Breast epithelium (tissue), 4 donors: ENCODE measurements at places on chromosomes 13 and 19.

- H3K4me3 ChIP-seq = no peak overlapping the region
- no peaks in the 10 kb centered on the region for H3K36me3 ChIP-seq
- H3K27ac ChIP-seq = no peak overlapping the region
- no peaks in the 10 kb centered on the region for H3K4me1 ChIP-seq
- DNase-seq = no peak
- no peaks in the 10 kb centered on the region for H3K27me3 ChIP-seq
Observed at GRCh38 chr19:16902545-16902944, 13.7 kb downstream of the F2RL3 start.

- no peak for DNase-seq
- H3K36me3 ChIP-seq = no peaks in the 10 kb centered on the region
- H3K4me1 ChIP-seq = no peaks in the 10 kb centered on the region
- no peak overlapping the region for H3K27ac ChIP-seq
- no peak overlapping the region for H3K4me3 ChIP-seq
Observed at GRCh38 chr13:75255653-75256052, 226.3 kb downstream of the TBC1D4 start.

GRCh38 chr19:45420356-45420755 is 3.4 kb downstream of the ERCC1 start:
- no peaks in the 10 kb centered on the region for H3K27me3 ChIP-seq
- DNase-seq = no peak
- no peaks in the 10 kb centered on the region for H3K4me1 ChIP-seq
- no peaks in the 10 kb centered on the region for H3K36me3 ChIP-seq

GRCh38 chr13:40087091-40088002 is 431.9 kb downstream of the COG6 start:
- H3K4me3 ChIP-seq = no peak overlapping the region
- H3K27ac ChIP-seq = no peak overlapping the region
- no peaks in the 10 kb centered on the region for H3K27me3 ChIP-seq
- H3K4me1 ChIP-seq = no peaks in the 10 kb centered on the region

DNA sequence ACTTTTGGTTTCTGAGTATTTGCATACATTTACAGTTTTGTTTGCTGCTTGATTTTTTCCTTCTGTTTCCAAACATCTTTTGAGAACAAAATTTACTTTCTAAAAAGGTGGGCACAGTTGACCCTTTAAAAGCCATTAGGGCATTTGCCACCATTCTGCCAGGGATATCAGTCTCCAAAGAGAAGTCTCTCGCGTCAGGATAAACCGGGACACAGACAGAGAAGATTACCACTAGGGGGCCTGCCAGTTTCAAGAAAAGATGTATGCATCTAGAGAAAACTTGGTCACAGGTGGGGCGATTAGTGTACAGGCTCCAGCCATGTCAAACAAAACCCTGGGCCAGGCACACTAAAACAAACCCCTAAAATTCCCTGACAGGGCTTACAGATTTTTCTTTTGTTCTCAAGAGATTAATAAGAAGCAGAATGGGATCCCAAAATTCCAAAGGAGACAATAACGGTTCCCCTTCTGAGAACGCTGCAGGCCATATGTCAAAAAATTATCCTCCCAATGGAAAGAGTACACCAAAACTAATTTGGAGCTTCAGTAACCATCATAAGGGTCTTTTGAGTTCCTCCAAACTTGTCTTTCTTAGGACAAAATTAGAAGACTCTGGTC is 10.7 kb upstream of the PABPC3 start:
- no peak overlapping the region for H3K4me3 ChIP-seq
- H3K4me1 ChIP-seq = no peaks in the 10 kb centered on the region
- no peaks in the 10 kb centered on the region for H3K36me3 ChIP-seq
- no peaks in the 10 kb centered on the region for H3K27me3 ChIP-seq
- no peak overlapping the region for H3K27ac ChIP-seq

GRCh38 chr13:40345654-40346372 is 320.6 kb downstream of the FOXO1 start:
- no peaks in the 10 kb centered on the region for H3K27me3 ChIP-seq
- DNase-seq = no peak
- no peaks in the 10 kb centered on the region for H3K4me1 ChIP-seq
- H3K4me3 ChIP-seq = no peak overlapping the region
- peak overlapping the region; percentile 21 for H3K27ac ChIP-seq
- H3K36me3 ChIP-seq = no peaks in the 10 kb centered on the region

DNA sequence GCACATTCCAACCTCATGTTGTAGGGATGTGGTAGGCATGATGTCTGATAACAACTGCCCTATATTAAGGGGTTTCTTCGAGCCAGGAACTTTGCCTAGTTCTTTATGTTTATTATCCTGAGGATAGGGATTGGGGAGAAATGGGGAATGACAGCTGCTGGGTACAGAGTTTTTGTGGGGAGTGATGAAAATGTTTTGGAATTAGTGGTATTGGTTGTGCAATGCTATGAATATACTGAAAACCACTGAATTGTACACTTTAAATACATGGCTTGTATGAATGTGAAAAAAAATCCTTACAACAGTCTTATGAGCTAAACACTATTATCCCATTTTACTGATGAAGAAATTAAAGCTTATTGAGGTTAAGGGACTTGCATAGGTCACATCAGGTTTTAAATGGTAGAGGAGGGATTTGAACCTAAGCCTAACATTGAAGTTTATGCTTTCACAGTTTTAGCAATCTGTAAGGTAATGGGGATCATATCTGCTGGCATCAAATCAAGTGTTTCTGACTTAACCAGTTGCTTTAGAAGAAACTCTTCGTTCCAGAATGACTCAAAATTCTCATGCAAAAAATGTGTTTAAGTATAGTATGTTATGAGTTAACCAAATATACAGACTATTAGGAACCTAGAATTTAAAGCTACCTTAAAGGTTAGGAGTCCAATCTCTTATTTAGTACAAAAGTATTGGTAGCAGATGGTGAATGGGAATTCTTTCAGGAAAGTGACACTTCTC is 61.4 kb downstream of the ERCC5 start:
- no peak for DNase-seq
- no peak overlapping the region for H3K4me3 ChIP-seq
- H3K27ac ChIP-seq = no peak overlapping the region

DNA sequence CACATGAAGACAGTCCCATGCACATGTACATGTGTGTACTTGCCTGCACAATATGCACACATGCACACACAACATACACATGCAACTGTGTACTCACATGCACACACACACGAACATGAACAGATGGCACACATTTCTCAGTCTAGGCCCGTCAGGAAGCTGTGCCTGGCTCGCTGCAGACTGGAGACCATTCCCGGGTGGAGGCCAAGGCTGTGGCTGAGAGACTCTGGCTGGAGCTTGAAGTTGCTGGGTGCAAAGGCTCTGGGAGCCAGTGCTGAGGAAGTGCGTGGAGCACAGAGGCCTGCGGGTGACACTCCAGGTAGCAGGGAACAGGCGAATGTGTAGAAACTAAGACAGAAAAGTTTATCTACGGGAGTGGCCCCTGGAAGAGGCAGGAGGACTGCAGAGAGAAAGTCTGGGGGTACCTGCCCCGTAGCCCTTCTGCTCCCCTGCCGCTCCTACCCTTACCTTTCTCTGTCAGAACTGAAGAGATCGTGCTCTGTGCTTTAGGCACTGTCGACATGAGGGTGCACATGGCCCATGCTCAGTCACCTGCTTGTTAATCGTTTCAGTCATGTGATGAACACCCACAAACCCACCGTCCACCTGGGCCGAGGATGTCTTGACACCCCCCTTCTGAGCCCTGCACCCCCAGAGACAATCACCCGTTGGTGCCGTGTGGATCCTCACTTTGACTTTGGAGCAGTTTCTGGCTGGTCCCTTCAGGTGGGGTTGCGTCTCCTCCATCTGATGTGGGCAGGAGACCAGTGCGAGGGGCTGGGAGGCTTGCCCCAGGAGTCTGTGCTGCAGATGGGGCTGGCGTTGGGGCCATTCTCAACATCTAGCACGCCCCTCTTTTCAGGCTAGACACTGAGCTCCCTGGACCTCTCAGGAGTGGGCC is 69.4 kb downstream of the TEX29 start:
- no peak for DNase-seq
- H3K4me3 ChIP-seq = no peak overlapping the region
- H3K36me3 ChIP-seq = no peaks in the 10 kb centered on the region
- H3K27me3 ChIP-seq = no peaks in the 10 kb centered on the region

GRCh38 chr19:15304140-15304705 is 28.1 kb downstream of the BRD4 start:
- no peak overlapping the region for H3K4me3 ChIP-seq
- no peak for DNase-seq
- H3K27ac ChIP-seq = peak overlapping the region; percentile 21
- H3K4me1 ChIP-seq = peaks cover 18% of the 10 kb centered on the region

DNA sequence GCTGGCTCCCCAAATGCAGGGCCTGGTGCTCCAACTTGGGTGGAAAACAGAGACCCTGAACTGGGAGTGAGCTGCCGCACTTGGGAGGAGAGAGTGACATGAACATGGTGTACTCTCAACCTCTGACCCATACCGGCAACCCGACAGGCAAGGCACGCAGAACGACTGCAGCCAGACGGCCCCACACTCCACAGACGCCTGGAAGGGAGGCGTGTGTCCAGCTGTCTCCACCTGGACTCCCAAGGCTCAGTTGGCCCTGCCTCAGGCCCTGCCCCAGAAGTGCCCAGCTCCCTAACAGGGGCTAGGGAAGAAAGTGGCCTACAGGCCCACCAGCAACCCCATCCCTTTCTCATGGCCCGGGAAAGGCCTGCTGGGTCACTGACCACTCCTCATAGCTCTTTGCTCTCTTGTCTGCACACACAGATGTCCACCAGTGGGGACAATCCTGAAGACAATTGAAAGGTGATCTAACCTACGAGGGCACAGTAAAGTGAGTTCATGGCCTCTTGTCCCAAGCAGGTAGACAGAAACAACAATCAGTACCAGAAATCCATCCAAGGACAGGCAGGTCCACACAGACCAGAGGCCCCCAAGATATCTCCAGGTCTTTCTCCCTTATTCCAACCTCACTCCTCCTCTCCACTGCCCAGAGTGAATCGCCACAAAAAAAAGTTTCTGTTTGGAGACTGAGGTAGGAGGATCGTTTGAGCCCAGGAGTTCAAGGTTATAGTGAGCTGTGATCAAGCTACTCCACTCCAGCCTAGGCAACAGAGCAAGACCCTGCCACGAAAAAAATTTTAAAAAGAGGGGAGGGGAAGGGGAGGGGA is 28.2 kb downstream of the ELL start:
- no peaks in the 10 kb centered on the region for H3K27me3 ChIP-seq
- H3K4me1 ChIP-seq = peaks cover 24% of the 10 kb centered on the region
- no peaks in the 10 kb centered on the region for H3K36me3 ChIP-seq
- H3K4me3 ChIP-seq = no peak overlapping the region
- no peak for DNase-seq
- peak overlapping the region; percentile 62 for H3K27ac ChIP-seq

GRCh38 chr19:45455707-45456499 is 11.9 kb upstream of the FOSB start:
- peak overlapping the region; percentile 96 for H3K27ac ChIP-seq
- peak overlapping the region; percentile 59 for H3K4me3 ChIP-seq
- no peaks in the 10 kb centered on the region for H3K27me3 ChIP-seq
- DNase-seq = peak; percentile 98
- peaks cover 7% of the 10 kb centered on the region for H3K4me1 ChIP-seq
- H3K36me3 ChIP-seq = no peaks in the 10 kb centered on the region

DNA sequence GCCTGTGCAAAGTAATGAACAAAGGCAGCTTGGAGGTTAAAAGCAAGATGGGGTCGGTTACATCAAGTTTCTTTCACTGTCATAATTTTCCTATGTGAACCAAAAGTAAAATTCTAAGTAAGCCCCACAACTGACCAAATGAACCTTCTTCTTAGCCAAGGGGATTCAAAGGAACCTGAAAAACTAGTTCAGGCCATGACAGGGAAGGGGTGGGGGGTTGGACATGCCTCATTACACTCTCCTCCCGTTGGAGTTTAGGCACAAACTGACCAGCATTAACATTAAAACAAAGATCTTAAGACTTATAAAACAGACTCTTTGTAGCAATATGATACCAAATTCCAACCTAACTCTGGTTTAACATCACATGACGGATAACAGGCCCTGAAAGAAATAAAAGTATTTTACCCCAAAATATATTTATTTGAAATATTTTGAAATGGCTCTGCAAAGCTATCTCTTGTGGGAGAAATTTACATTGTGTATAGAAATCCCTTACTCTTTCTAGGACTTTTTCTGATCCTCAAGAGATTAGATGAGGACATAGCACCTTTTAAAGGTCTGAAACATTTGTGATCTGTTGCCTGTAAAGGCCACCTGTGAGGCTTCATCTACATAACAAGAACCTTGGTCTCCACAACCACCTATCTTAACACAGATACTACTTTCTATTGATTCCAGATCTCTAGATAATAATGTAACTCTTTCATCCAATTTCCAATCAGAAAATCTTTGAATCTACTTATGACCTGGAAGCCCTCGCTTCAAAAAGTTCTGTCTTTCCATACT is 1829.0 kb upstream of the MIR17HG start:
- H3K27ac ChIP-seq = no peak overlapping the region
- H3K27me3 ChIP-seq = no peaks in the 10 kb centered on the region
- no peak overlapping the region for H3K4me3 ChIP-seq

- H3K27ac ChIP-seq = no peak overlapping the region
- H3K4me3 ChIP-seq = no peak overlapping the region
- no peak for DNase-seq
- H3K4me1 ChIP-seq = no peaks in the 10 kb centered on the region
Observed at GRCh38 chr13:29713839-29714238, 118.4 kb upstream of the SLC7A1 start.

- H3K4me3 ChIP-seq = no peak overlapping the region
- no peaks in the 10 kb centered on the region for H3K27me3 ChIP-seq
- no peak overlapping the region for H3K27ac ChIP-seq
- DNase-seq = no peak
- no peaks in the 10 kb centered on the region for H3K4me1 ChIP-seq
Observed at GRCh38 chr13:27126859-27127258, 44.8 kb downstream of the USP12 start.

- DNase-seq = no peak
- H3K27me3 ChIP-seq = no peaks in the 10 kb centered on the region
- H3K4me3 ChIP-seq = no peak overlapping the region
- no peaks in the 10 kb centered on the region for H3K36me3 ChIP-seq
Observed at GRCh38 chr13:47822036-47822435, 179.0 kb downstream of the SUCLA2 start.

- no peaks in the 10 kb centered on the region for H3K36me3 ChIP-seq
- no peaks in the 10 kb centered on the region for H3K27me3 ChIP-seq
- H3K4me1 ChIP-seq = peaks cover 20% of the 10 kb centered on the region
- peak overlapping the region; percentile 73 for H3K4me3 ChIP-seq
- no peak for DNase-seq
Observed at GRCh38 chr19:18153556-18154134, 682 bp downstream of the PIK3R2 start.

GRCh38 chr19:22617614-22618320 is 16.4 kb upstream of the ZNF492 start:
- H3K27me3 ChIP-seq = no peaks in the 10 kb centered on the region
- no peaks in the 10 kb centered on the region for H3K4me1 ChIP-seq
- no peak overlapping the region for H3K27ac ChIP-seq
- no peaks in the 10 kb centered on the region for H3K36me3 ChIP-seq
- no peak overlapping the region for H3K4me3 ChIP-seq
- DNase-seq = no peak
